ENCODE measurements at places on chromosomes 3 and 15.

DNA sequence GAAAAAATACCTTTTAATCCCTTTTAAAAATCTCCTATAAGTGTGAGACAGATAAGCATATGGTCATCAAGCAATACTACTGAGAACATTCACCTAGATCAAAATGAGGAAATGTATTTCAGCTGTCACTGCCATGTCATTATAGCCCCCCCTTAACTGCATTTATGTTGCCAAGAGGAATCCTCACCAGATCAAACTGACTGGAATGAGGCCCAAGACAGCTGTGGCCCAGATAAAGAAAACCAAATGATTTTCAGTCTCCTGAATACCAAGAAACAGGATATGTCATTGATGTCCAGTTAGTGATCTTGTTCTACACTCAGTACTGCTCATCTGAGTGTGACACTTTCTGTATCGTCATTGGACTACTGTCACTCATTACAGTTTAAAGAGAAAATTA lies 35.1 kb upstream of the CPB1 start:
- DNase-seq: no peak

DNA sequence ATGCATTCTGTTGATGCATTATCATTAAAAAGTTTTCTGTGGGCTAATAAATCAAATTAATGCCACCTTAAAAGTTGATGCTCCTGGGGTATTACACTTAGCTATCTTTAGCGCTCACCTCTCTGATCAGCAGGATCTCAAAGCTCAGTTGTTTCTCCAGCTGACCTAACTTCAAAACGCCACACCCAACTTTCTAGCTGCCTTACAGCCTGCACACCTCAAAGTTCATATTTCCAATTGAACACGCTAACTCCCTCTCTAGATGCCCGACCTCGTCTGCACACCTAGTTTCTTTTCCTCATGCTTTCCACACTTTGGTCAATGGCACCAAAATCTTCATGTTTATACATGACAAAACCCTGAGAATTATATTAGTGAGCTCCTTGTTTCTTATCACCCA lies 98.2 kb upstream of the AGTR1 start:
- no peak for DNase-seq

DNA sequence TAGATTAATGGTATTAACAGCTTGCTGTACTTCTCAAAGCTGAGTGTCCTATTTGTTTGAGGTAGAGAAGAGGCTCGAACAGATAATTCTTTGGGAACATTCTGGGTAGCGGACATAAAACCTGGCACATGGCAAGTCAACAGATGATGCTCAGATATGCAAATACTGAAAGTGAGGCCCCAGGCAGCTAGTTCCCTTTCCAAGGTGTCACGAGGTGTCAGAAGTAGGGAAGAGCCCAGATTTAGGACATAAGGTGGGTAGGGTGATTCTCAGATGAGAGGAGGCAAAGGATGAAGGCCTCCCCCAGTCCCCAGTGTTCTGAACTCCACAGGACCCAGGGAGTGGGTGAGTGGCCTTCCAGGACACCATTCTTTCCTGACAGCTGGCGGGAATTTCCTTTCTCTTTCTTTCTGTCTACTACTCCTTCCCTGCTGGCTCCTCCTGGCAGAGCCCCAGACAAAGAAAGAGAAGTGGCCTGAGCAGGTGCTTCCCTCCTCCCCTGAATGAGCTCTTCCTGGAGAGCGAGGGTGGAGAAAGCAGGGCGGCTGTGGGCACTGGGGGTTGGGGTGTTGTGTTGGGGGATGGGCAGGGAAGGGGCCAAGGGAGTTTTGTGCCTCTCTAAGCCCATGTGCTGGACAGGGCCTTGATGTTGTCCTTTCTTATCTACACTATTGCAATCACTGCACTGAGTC lies 87.5 kb downstream of the CORO2B start:
- no peak for DNase-seq

- DNase-seq: no peak
Observed at GRCh38 chr3:45347315-45348000, 40.9 kb upstream of the LARS2 start.

GRCh38 chr3:46061887-46062286 lies 34.6 kb upstream of the XCR1 start:
- no peak for DNase-seq

DNA sequence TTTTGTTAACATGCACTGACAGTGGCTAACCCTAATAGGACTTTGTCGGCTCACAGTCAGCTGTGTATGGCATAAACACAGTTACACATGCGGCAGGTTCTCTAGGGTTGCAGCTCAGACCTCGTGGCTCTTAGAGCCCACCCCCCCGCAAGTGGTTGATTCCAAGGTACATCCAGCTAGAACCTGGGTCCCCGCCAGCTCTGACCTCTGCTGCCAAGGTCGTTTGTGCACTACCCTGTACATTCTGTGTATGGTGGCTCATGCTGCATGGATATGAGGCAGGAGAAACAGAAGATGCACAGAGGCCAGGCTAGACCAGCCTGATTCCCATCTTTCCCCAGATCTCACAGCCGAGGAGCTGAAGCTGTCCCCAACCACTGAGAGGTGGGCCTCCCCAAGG lies 25.9 kb downstream of the PRR20G start:
- no peak for DNase-seq

GRCh38 chr15:51724673-51725072 lies 12.8 kb downstream of the LYSMD2 start:
- DNase-seq: no peak

DNA sequence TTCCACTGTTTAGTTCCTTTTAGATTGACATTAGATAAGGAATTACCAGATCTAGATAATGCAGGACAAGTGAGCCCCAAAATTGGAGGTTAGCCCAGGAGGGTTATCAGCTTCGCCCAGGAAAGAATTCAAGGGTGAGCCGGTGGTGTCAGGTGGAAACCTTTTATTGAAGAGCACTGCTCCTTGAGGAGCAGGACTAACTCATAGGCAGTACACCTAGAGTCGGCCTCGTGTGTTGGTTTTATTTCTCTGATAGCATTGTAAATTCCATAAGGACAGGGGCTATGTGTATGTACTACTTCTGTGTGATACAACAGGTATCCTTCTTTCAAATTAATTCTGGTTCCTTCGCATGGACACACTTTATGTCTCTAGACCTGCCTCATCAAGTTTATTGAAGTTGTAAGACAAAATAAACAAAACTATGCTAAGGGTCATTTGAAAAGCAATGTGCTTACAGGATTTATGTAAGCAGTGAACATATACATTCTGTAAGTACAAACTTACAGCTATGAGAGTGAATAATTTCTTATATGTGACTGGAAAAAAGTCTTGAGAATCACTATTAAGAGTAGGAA lies 57.2 kb downstream of the SNX4 start:
- no peak for DNase-seq

GRCh38 chr3:37620071-37620635 lies 241.5 kb upstream of the CTDSPL start:
- no peak for DNase-seq

DNA sequence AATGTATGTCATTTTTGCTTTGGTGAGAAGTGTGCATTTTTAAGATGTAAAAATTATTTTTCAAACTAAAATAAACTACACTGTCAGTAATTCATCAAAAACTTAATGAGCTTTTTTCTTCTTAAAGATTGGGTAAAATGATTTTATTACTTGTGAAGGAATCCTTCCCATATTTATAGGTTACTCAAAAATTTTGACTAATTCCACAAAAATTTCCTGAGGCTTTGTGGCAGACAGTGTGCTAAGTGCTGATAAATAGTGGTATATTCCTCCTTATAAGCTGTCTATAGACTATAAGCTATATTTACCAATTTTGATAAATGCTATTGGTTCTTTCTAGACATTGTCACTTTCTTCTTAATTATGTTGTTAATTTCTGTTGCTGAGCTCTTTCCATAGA lies 284.5 kb upstream of the SEMA6D start:
- no peak for DNase-seq
